ENCODE measurements at places on chromosomes 5 and 9. TPM values are rescaled to one million over a fixed set of nuclear protein-coding genes. Genes with fewer than 3 reads are reported as not detected.

Gene RNF183
- total RNA-seq, result not detected

Gene C5orf58
- total RNA-seq, result not detected

Gene CARTPT
- not detected for total RNA-seq

DNA sequence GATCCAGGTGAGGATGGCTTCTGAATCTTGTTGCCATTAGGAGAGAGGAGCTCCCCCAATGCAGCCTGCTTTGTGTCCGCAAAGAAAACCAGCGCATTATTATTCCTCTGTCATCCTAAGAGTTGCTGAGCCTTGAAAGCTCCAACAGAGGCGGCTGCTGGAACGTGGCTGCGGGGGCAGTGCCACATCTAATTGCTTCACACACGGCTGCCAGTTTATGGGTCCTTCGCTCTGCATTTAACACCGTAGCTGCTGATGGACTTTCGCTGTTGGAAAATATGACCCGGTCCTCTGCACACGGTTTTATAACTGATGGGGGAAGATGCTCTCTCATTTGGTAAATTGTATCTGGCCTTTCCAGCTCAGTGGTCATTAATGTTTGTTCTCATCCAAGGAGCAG is 38.0 kb downstream of the ZNF622 start:
- DNase-seq, result no peak

GRCh38 chr9:137417161-137418021 is 5.6 kb downstream of the EXD3 start:
- no peak for DNase-seq

DNA sequence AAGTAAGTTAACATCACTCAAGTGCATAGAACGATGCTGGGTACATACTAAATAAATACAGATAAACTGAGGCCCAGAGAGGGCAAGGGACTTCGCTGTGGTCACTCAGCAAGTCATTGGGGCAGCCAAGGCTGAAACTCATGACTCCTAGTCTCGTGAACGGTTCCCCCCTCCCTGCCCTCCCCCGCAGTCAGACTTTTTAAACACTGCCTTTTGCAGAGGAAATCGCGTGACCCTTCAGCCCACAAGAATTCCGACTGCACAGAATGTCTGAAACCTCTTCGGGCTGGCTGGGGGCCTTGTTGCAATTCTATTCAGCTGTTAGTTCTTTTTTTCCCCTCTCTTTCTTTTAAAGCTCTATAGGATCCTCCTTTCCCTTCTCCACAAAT is 28.1 kb downstream of the NEK6 start:
- DNase-seq, result peak; percentile 92

DNA sequence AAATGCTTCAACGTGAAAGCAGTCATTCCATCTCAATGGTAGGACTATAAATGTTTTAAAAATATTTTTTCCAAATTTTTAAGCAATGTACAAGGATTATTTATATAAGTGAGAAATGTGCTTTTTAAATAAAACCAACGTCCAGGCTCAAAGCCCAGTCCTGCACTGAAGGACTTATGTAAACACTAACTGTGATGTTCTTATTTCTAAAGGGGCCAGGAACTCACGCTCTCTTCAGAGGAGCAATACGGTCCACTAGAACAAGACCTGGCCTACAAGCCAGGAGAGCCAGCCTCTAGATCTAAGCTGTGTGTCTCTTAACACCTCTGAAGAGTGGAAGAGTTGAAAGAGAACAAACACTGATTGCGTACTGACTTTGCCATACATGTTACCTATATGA is 12.1 kb downstream of the TTLL11 start:
- DNase-seq, result no peak

- DNase-seq, result peak; percentile 52
These were observed 734 bp downstream of the SKP1 start for GRCh38 chr5:134175921-134176510.

- DNase-seq, result no peak
These were observed 34.3 kb downstream of the NIPAL4 start for GRCh38 chr5:157494178-157494832.

- no peak for DNase-seq
These were observed 18.9 kb upstream of the MEGF9 start for GRCh38 chr9:120733190-120733589.

GRCh38 chr9:16752601-16753000 is 117.9 kb downstream of the BNC2 start:
- no peak for DNase-seq

GRCh38 chr5:2272755-2273154 is 390.0 kb upstream of the IRX4 start:
- no peak for DNase-seq

DNA sequence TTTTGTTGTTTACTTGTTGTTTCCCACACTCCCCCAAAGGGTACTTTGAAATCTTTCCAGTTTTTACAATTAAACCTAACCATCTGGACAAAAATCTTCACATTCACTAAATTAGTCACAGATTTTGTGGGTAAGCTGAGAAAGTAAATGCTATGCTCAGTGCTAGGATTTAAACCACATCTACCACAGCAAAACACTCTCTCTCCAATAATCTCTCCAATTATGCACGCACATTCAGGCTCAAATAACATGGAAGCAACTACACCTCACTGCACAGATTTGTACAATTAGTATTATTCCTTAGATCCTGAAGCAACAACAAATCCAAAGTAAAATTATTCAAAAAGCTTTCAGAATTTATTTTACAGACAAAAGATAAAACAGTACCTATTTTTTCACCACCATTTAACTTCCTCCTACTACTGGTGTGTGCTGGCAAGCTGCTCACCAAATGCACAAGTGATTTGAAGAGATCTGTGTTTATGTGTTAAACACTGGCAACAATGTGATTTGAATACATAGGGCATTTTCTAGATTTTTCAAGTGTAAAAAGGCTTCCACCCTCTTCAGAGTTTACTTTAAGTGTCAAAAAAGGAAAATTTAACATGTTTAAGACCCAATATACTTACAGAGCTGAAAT is 16.6 kb downstream of the ZNF608 start:
- DNase-seq, result peak; percentile 42
